ENCODE measurements at places on chromosomes 2 and 18. TPM values are rescaled to one million over a fixed set of nuclear protein-coding genes. Genes with fewer than 3 reads are reported as not detected.

The ATP8B1 gene
- total RNA-seq = 9.5 TPM

The G6PC2 gene
- not detected for total RNA-seq

The TCF7L1 gene
- total RNA-seq = 1.3 TPM

The SERPINB11 gene
- total RNA-seq = not detected

The FOXI3 gene
- not detected for total RNA-seq

The SLC9A4 gene
- not detected for total RNA-seq

The PLEK gene
- total RNA-seq = under 0.01 TPM

The LAMA1 gene
- total RNA-seq = 31.2 TPM
